ENCODE measurements at places on chromosomes 4 and X.

GRCh38 chrX:10028283-10029104, 61.3 kb downstream of the CLDN34 start:
- DNase-seq = no peak

GRCh38 chrX:70960730-70961129, 29.8 kb upstream of the SLC7A3 start:
- DNase-seq = no peak

GRCh38 chr4:45131020-45131419, 404.7 kb upstream of the GNPDA2 start:
- DNase-seq = no peak

GRCh38 chrX:39693298-39693697, 404.5 kb downstream of the BCOR start:
- DNase-seq = no peak

DNA sequence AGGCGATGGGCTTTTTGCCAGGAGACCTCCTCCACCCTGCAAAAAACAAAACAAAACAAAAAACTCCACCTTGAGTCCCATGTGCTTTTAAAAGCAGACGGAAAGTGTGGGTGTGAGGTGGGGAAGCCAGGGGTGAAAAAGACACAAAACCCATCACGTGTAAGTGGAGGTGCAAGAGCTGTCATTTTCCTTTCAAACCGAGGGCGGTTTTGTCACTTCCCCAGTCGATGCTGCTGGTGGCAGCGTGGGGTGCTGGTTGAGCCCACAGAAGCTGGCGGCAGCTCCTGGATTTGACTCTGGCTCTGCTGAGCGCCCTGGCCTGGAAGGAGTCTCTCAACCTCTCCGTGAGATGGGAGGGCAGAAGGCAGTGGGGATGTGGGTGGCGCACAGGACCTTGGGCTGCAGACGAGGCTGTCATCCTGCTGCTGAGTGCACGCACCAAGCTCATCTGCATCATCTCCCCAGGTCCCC, 110.0 kb downstream of the PSAPL1 start:
- no peak for DNase-seq

- no peak for DNase-seq
Observed at GRCh38 chr4:8238036-8238511, 31.5 kb upstream of the HTRA3 start.

GRCh38 chr4:150238591-150238990, 160.3 kb downstream of the DCLK2 start:
- no peak for DNase-seq

DNA sequence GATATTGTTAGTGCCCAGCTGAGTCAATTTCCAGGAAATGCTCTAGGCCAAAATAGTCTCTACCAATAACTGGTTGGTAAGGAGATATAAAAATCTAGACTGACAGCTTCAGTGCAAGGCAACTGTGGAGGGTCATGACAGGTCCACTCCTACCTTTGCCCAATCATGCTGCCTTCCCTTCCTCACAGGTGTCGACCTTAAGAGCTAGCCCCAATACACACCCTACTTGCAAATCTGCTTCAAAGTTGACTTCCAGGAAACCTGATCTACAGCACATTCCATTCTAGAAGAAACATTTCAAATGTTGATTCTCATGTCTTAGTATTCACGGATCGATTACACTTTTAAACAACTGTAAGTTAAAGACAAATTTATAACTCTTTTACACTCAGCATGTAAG, 1455.5 kb downstream of the TECRL start:
- no peak for DNase-seq

- no peak for DNase-seq
Observed at GRCh38 chrX:113421432-113421831, 580.8 kb upstream of the AMOT start.

DNA sequence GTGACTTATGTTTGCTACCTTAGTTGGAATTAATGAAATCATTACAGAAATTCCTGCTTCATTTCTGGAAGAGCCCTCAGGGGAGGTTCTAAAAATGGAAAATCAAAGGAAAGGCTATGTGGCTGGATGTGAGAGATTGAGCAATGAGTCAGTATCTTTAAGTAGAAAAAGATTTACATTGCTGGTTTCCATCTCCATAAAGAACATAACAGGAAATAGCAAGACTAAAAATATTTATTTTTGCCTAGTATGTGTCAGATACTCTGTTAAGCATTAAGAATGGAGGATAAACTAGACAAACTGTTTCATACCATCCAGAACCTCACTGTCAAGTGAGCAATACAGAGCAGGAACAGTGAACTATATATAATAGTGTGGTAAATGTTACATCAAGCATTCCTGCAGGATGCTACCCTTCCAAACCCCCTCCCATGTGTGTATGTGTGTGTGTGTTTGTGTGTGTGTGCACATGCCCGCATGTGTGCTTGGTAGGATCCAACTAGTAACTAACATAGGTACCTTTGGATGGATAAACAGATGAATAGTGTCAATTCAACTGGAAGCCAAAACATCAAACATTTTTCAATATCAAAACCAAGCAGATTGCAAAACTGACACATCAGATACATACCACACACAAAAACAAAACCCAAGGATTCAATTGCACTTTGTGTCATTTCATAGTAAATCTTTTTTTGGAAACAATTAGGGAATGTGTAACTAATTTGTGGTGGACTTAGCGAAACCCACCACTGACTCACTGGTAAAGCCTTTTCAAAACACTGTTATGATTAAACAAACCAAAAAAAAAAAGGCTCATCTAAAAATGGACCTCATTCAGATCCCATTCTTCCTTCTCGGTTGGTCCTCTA, 223.4 kb downstream of the SHROOM3 start:
- no peak for DNase-seq

DNA sequence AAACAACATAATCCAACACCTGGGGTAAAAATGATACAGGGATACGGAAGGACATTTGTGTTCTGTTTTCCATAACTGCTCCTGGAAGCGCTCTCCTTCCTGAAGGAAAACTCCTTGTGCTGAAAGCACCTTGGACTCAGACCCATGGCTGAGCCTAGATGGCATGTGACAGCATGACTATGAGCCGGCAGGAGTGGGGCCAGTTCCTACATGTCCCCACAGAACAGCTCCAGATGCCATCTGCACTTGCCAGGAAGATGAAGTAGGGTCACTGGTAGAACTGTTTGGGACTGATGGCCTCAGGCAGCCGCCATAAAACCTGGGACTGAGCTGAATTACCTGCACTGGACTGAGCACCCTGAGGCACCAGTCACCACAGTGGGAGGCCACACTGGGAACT, 56.0 kb upstream of the BCLAF3 start:
- no peak for DNase-seq

GRCh38 chr4:166274136-166274761, 401.2 kb downstream of the TLL1 start:
- DNase-seq = no peak

DNA sequence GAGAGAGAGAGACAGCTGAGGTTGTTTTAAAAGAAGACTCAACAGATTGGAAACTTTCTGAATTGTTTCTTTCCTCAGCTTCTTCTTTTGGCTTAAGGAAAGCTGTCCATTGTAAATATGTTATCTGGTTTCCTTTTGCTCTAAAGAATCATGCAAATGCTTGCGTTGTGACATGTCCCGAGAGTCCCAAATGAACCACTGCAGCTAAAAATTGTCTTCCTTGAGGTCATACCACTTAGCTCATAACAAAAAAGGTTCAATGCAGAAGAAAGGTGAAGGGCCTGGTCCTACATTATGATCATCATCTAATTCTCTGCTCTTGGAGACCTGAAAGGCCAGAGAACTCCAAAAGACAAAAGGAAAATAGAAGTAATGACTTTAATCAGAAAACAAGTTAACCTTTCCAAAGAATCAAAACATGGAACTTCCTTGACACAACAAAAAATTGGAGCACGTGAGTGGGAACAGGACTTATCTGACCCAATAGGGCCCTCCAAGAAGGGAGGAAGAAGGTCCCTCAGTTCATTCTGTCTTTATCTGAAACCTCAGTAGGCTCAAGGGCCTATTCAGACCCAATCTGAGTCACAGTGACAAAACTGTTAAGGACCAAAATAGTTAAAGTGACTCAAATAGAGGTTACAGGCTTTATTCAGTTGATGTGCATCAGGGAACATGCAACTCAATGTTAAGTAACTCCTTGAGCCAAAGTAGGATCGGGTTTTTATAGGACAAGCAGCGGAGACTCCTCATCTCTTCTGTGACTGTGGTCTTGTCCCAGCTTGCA, 14.7 kb upstream of the VSIG1 start:
- no peak for DNase-seq

DNA sequence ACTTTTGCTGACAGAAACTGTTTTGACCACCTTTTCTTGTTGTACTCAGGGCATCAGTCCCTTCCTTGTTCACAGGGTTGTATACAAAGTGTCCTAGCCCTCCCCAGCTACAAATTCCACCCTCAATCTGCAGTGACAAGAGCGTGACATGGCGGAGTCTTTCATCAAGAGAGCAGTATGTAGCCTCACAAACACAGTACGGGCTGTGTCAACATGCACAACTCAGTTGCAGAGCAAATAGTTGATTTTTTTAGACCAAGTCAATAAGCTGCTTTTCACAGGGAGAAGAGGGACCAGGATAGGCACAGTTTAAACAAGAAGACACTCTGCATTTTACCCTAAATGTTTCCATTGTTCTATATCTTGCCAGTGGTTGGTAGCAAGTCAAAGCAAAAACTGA, 8.6 kb upstream of the HS6ST2 start:
- no peak for DNase-seq

DNA sequence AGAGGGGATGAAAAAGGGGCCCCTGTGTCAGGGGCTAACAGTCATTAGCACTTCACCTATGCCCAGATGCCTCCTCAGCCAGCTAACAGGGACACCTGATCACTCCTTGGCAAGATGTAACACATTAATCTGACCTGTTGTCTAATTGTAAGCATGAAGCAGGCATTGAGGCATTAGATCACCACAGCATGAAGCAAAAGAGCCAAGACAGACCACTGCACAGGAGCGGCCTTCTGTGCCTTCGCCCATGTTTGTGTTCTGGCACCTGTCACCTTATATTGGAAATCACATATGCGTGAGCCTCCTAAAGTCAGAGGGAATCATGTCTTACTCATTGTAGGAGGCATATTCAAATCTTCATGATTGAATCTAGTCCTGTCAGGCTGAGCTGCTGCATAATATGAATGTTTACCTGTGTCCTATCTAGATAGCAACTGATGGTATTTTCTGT, 48.4 kb downstream of the PTTG2 start:
- DNase-seq = no peak

GRCh38 chrX:74614093-74614909, at the start of gene RLIM:
Gene RLIM (minus strand): TSS chrX:74614624. CDS start chrX:74595977, 18,647 bp downstream.
- DNase-seq = peak; percentile 72

GRCh38 chrX:138073626-138074025, 507.7 kb downstream of the ZIC3 start:
- DNase-seq = no peak

- DNase-seq = no peak
Observed at GRCh38 chrX:131779741-131780140, 235.9 kb downstream of the OR13H1 start.

GRCh38 chr4:1031956-1032795, 20.8 kb downstream of the FGFRL1 start:
- DNase-seq = no peak

DNA sequence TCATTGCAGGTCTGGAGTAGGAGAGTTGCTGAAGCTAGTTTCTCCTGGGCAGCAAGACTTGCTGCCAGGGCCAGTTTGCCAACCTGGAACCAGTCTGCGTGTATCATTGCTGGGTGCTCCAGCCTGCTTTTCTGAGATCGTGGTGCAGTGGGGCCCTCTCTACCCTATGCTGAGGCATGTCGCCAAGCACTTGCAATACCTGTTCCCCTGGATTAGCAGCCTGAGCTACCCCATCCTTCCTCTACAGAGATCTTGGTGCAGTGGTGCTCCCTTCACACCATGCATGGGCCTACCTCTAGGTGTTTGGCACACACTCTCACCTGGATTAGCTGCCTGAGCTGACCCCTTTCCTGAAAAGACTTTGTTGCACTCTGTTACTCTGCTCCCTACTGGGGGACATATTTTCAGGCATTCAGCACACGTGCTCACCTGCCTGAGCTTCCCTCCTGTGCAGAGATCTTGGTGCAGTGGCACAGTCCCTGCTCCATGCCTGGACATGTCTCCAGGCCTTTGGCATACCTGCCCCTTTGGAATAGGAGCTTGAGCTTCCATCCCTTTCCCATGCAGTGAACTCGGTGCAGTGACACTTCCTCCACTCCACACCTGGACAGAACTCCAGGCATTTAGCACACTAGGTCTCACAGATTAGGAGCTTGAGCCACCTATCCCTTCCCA, 133.7 kb upstream of the CXCL13 start:
- DNase-seq = no peak

DNA sequence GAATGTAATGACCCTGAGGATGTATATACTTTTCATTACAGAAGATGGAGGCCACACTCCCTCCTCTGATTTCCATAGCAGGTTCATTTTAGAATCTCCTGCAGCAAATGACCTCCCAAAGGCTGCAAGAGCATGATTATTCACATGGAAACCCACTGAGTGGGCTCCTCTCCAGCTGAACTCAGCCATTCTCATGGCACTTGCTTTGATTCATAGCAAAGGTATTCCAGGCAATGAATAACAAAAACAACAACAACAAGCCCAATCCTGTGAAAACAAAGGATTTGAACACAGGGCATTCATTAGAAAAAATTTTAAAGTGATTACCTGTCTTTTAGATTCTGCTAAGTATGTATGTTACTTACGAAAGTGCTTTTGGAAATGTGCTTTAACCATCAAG, 894.0 kb upstream of the FRG1 start:
- no peak for DNase-seq

GRCh38 chr4:182716192-182716591, 201.0 kb downstream of the DCTD start:
- DNase-seq = no peak

- no peak for DNase-seq
Observed at GRCh38 chr4:154559494-154560418, 3.1 kb upstream of the FGB start.

GRCh38 chr4:138114434-138114833, 127.7 kb downstream of the SLC7A11 start:
- DNase-seq = no peak

DNA sequence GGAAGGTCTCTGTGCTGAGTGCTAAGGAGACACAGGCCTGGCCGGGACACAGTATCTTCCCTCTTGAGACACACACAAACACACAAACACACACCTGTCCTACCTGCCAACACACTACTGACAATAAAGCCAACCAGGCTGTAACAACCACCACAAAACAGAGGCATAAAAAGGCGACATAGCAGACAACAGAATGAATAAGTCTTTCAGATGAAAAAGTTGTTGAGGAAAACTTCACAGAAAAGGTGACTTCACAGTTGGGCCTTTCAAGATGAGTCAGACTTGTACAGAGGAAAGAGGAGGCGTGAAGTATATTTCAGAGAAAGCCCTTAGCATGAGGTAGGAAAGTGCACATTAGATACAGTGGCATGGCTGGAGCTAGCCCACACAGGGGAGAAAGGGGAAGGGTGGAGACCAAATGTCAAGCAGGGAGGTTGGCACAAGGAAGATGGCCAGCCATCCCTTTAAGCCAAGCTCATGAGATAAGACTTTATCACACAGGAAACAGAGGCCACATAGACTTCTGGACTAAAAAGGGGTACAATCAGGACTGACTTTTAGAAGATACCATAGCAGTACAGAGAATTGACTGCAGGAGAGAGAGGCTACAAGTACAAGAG, 54.0 kb downstream of the SLC9A7 start:
- DNase-seq = no peak

GRCh38 chr4:149785696-149786431, 29.8 kb downstream of the IQCM start:
- no peak for DNase-seq

GRCh38 chr4:85151786-85152185, 185.3 kb upstream of the WDFY3 start:
- no peak for DNase-seq

Measured in stimulated activated CD4-positive, alpha-beta T cell treated with anti-CD3 and anti-CD28 coated beads, Interleukin-1b, Interleukin-23, amount 100 ng/mL, for 1 hour (primary cell).